BJ (cell line): ENCODE measurements at places on chromosomes 6 and 20. TPM values are rescaled to one million over a fixed set of nuclear protein-coding genes. Genes with fewer than 3 reads are reported as not detected.

LY86 gene
- not detected in 2 replicates for polyA plus RNA-seq

ABCF1 gene
- polyA plus RNA-seq, result 30.0 and 37.9 TPM in 2 replicates

DNA sequence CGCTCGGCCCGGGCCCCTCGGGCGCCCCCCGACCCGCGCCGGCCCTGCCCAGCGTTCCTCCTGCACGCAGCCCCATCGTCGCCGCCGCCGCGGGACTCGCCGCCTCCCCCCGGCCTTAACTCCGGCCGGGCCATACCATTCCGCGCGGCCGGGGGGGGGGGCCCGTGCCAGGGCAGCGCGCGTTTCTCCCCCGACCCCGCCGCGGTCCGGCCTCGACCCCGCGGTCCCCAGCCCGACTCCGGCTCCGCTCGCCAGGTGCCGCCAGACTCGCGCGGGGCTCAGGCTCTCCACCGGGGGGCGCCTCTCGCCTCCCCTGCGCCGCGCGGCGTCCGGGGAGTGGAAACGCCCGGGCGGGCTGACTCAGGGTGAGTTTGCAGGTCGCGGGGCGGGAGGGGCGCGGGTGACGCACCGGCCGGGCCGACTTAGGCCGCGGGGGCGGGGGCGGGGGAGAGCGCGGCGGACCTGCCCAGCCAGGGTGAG lies at the start of gene SRXN1:
SRXN1 (minus strand) TSS at position 91 of the 480 bp plus-strand sequence; CDS start at position 76, 15 bp downstream.
- DNase-seq, result peak; percentile 36

GRCh38 chr20:36645353-36645752 lies 643 bp downstream of the SLA2 start:
- DNase-seq, result no peak

DNA sequence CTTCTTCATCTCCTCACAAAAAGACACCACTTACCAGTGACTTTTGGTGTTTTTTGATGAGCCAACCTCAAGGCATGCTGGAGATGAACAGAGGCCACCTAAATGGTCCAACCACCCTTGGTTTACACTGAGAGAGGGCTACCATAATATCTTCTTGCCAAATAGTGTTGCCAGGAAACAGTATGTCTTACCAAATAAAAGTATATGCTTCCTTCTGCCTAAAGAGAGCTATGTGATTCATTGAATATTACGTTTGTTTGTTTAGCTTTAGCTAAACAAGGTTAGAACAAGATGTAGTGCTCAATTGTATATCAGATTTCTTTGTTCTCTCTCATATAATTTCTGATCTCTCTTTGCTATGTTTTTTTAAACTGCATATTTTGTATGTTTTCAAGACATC lies 40.6 kb upstream of the BMP6 start:
- no peak for DNase-seq

DNA sequence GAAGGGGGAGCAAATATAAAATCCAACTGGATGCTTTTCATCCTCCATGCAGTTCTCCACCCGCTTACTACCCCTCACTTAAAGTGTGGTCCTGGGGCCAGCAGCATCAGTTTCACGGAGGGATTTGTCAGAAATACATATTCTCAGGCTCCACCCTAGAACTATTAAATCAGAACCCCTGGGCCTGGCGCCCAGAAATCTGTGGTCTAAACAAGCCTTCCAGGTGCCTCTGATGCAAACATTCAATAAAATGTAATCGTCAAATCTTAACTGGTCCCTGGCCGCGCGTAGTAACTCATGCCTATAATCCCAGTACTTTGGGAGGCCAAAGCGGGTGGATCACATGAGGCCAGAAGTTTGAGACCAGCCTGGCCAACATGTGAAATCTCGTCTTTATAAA lies 47.7 kb downstream of the ATXN1 start:
- no peak for DNase-seq

IL17F gene
- polyA plus RNA-seq, result not detected in 2 replicates

GRCh38 chr6:82364087-82365015 lies 734 bp downstream of the TPBG start:
- DNase-seq, result no peak

ULBP3 gene
- polyA plus RNA-seq, result 5.6 and 6.0 TPM in 2 replicates

DNA sequence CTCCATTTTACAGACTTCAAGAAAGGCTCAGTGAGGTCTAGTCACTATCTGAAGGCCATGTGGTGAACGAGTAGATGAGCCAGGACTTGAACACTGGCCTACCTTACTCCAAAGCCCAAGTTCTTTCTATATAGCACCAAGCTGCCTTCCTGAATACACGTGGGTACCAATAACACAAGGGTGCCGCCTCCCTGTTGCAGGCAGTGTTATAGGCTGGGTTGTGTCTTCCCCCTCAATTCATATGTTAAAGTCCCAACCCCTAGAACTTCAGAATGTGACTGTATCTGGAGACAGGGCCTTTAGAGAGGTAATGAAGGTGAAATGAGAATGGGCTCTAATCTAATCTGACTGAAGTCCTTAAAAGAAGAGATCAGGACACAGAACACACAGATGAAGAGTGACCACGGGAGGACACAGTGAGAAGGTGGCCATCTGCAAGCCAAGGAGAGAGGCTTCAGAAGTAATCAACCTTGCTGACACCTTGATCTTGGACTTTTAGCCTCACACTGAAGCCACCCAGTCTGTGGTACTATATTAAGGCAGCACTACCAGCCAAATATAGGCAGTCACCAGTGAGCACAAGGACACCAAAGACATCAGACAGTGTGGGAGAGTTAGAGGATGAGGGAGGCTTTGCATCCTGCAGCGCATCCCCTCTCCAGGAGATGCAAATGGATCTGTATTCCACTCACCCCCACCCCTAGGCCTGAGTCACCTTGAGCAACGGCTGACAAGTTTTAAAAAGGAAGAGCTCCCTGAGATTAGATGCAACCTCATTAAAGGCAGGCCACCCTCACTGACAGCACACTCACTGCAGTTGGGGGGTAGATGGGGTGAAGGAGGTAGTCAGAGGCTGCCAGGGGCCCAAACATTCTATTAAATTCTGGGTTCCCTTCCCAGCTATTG lies 40.9 kb upstream of the LYRM2 start:
- DNase-seq, result no peak

MICB gene
- polyA plus RNA-seq, result 21.9 and 23.4 TPM in 2 replicates

DNA sequence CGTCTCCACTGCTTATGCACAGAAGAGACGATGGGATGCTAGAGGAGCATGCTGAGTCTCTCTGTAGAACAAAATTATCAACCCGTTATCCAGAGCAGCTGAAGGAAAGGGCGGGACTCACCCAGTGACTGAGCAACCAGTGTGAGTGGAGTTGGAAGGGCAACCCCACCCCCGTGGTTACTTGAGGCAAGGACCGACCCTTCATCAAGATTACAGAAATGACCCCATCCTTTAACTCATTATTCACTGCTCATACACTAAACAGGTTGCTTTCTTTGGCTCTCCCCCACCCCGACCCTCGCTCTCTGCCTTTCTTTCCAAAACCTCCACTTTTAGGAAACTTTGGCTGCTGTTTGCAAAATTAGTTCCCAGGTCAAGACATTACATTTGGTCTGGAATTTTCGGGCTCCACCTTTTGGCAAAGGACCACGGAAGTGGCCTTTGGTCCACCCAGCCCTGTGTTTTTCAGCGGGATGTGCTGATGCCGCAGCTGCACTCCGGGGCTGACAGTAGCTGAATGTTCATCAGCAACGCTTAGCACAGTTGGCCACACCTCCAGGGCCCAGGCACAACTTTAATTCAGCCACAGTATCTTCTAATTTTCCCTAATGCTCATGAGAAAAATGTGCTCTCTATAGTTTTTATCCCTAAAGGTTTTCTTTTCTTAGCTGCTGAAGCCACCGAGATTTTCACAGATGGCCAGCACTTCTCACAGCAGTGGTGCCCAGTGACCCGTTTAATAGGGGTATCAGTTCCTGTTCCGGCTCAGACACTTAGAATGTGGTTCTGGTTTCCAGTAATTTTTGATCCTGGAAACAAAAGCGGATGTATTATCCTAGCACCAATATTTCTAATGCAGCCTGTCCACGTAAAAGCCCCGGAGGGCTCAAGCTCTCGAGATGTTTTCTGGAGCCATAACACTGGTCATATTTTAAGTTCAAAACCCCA lies 103.6 kb upstream of the NXT1 start:
- no peak for DNase-seq

- no peak for DNase-seq
These were observed 38.6 kb upstream of the NXT1 start for GRCh38 chr20:23311947-23312506.

DNA sequence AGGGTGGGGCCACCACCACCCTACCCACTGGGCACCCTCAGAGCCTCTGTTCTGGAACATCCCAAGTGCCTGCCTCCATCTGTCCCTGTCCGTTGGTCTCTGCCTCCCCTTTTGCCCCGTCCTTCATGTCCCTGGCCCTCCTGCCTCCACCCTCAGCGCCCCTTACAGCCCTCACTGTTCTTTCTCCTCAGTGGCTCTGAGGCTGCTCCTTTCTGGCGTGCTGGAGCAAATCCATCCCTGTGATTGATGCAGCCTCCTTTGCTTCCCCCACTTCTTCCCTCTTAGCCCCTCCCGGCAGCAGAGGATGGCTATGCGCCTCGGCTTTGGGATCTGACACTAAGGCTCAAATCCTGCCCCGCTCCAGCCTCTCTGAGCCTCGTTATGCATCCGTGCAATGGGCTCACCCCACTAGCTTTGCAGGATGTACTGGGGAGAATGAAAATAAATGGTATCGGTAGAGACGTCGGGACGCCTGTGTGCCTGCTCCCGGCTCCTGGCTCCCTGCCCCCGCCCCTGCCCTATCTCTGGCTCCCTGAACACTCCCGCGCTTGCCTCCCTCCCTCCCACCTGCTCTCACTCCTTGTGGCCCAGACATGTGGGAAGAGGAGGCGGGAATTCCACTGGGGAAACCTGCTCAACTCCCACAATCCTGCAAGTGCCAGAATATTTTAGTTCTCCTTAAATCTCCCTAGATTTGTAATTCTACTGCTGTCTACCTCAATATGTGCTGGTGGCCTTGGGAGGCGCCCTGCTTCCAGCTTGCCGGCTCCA lies 13.1 kb downstream of the VSTM2L start:
- no peak for DNase-seq

DNA sequence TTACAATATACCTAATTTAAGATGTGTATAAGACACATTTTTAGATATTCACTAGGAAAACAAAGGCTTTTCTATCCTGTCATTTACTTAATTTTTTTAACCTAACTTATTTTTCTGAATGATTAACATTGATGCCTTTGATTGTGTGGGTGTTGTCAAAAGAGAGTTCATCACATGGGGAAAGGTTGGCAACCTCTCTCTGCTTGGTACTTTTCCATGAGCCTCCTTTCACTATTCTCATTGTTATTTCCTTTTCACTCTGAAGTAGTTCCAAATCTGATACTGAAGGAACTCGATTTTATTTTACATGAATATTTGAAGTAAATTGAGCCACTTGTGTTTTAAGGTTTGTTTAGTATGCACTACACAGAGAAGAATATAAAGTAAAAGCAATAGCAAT lies 35.9 kb downstream of the TPD52L1 start:
- DNase-seq, result no peak

KCNK5 gene
- not detected in 2 replicates for polyA plus RNA-seq

- DNase-seq, result no peak
These were observed 80.4 kb upstream of the SPTLC3 start for GRCh38 chr20:12928358-12928754.

DNA sequence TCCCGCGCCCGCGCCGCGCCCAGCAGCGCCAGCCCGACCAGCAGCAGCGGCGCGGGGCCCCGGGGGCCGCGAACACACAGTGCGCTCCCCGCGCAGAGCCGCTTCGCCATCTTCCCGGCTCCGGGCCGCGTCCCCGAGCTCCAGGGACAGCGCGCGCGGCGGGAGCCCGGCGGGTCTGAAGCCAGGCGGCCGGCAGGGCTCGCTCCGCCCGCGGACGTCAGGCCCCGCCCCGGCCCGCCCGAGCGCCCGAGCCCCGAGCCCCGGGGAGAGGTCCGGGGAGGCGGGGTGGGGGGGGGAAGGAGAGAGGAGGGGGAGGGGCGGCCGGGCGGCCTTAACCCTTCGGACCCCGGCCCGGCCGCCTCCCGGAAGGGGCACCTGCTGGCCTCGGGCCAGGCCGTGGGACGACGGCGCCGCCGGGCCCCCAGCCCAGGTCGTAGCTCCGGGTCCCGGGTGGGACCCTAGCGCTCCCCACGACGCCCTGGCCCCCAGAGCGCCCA lies at the start of gene LAMA5:
LAMA5 (minus strand) TSS at position 177 of the 497 bp plus-strand sequence; CDS start at position 110, 67 bp downstream.
- DNase-seq, result no peak

TMEM74B gene
- polyA plus RNA-seq, result 0.04 TPM in 1 of 2 replicates, not detected in the other
